ENCODE measurements at places on chromosomes 13 and 19.

- DNase-seq = peak; percentile 55
Observed at GRCh38 chr19:49097453-49098288, 12.4 kb downstream of the SNRNP70 start.

- no peak for DNase-seq
Observed at GRCh38 chr13:24038841-24039330, 121.6 kb upstream of the SPATA13 start.

GRCh38 chr13:77298426-77298825 lies 28.5 kb downstream of the MYCBP2 start:
- no peak for DNase-seq

GRCh38 chr13:50511877-50512341 lies 331.6 kb downstream of the DLEU7 start:
- no peak for DNase-seq

- no peak for DNase-seq
Observed at GRCh38 chr19:32864318-32865007, 5.1 kb downstream of the SLC7A9 start.

GRCh38 chr13:39559847-39560246 lies 43.1 kb downstream of the LHFPL6 start:
- no peak for DNase-seq

DNA sequence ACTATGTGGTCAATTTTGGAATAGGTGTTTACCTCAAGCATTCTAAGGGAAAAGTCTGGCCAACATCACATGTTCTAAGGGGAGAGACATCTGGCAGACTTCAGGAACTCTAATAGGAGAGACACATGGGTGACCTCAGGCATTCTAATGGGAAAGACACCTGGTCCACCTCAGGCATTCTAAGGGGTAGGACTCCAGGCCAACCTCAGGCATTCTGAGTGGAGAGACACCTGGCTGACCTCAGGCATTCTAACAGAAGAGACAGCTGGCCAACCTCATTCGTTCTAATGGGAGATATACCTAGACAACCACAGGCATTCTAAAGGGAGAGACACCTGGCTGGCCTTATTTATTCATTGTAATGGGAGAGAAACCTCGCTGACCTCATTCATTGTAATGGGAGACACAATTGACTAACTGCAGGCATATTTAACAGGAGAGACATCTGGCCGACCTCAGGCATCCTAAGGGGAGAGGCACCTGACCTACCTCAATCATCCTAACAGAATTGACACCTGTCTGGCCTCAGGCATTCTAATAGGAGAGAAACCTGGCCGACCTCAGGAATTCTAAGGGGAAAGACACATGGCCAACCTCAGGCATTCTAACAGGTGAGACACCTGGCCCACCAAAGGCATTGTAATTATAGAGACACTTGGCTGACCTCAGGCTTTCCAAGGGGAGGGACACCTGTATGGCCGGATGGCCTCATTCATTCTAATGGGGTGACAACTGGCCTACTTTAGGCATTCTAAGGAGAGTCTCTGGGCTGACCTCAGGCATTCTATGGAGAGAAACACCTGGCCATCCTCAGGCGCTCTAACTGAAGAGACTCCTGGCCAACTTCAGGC lies 1346.8 kb downstream of the UQCRFS1 start:
- no peak for DNase-seq

GRCh38 chr13:114257014-114257413 lies 22.3 kb downstream of the CDC16 start:
- DNase-seq = no peak

DNA sequence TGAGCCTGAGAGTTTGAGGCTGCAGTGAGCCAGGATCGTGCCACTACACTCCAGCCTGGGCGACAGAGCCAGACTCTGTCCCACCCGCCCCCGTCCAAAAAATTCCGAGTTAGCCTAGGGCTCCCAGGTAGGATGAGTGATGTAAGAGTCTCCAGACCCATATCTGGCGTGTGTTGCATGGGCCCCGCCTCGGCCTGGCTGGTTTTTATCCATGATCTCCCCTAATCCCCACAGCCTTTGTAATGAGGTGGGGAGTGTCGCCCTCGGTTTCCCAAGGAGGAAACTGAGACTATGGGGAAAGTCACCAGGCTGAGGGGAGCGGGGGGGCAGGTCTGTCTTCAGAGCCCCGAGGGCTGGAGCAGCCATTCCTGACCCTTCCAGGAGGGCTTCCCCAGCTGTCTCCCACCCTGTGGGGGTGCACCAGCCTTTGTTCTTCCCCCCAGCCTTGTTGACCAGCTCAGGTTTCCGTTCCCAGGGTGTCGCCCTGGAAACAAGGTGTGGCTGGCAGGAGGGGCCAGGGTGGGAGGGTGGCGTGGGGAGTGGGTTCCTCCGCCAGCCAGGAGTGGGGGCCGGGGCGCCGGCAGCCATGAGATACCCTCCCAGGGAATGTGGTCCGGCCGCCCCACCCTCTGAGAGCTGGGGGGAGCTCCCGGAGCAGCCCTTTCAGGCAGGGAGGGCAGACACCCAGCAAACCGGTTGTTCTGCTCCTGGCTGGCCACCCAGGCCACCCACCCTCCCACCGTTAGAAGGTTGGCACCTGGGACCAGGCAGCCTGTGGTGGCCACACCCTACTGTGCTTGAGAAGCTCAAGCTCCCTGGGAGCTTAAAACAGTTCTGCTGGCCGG lies 11.5 kb downstream of the MYH14 start:
- DNase-seq = no peak

DNA sequence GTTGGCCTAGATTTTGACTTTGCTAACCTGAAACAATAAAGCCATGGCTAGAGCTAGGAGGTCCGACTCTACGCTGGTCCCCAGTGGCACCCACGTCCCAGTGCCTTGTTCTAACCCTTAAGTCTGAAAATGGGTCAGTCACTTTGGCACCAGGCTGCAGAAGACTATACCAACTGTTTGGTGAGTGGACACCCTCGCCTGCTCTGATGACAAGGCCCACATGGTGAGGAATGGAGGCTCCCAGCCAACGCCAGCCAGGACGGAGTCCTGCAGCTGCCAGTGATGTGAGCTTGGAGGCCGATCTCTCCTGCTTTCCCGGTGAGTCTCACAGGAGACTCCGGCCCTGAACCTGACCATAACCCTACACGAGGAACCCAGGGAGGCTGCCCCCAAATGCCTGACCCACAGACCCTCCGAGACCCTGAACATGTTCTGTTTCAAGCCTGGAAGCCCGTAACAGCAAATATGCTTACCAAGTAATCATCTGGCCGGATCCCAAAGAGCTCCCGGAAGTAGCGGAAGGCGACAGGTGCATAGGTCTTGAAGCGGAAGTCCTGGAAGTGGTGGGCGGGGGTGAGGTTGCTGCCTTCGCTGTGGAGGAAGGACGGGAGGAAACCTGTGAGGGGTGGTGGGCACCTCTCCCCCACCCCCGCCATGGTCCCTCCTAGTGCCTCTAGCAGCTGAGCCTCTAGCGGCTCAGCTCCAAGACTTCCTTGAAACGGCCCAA lies 34.1 kb upstream of the CACTIN start:
- no peak for DNase-seq

- DNase-seq = peak; percentile 32
Observed at GRCh38 chr19:28633319-28634018, 579.5 kb downstream of the UQCRFS1 start.

GRCh38 chr19:40191836-40192646 lies 815 bp downstream of the MAP3K10 start:
- DNase-seq = no peak

DNA sequence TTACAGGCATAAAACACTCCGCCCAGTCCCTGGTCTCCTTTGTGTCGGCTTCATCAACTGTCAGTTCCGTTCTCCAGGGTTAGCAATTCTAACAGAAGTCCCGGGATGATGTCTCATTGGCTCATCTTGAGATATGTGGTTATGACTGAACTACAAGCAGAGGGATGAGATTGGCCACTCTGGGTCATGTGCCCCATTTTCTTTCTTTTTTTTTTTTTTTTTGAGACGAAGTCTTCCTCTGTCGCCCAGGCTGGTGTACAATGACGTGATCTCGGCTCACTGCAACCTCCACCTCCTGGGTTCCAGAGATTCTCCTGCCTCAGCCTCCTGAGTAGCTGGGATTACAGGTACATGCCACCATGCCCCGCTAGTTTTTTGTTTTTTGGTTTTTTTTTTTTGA lies 95.4 kb upstream of the MRI1 start:
- no peak for DNase-seq

DNA sequence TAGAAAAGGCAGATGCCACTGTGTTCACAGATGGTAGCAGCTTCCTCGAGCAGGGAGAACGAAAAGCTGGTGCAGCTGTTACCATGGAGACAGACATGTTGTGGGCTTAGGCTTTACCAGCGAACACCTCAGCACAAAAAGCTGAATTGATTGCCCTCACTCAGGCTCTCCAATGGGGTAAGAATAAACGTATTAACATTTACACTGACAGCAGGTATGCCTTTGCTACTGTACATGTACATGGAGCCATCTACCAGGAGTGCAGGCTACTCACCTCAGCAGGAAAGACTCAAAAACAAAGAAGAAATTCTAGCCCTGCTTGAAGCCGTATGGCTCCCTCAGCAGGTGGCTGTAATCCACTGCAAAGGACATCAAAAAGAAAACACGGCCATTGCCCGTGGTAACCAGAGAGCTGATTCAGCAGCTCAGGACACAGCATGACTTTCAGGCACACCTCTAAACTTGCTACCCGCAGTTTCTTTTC lies 197.7 kb downstream of the ZNF737 start:
- DNase-seq = peak; percentile 54

- DNase-seq = no peak
Observed at GRCh38 chr19:48683349-48683748, 10.5 kb upstream of the NTN5 start.

DNA sequence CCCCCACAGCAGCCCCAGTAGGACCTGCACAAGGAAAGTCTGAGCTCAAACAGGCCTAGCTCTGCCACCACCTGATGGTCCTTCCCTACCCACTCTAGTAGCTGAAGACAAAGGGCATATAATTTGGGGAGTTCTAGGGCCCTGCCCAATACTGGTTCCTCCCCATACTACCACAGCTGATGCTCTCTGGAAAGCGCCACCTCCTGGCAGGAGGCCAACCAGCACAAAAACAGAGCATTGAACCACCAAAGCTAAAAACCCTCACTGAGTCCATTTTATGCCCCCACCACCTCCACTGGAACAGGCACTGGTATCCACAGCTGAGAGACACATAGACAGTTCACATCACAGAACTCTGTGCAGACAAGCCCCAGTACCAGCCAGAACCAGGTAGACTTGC lies 1276.8 kb downstream of the OLFM4 start:
- no peak for DNase-seq

- DNase-seq = no peak
Observed at GRCh38 chr13:36344886-36345437, 1.2 kb downstream of the SPART start.

- DNase-seq = no peak
Observed at GRCh38 chr13:74406420-74406819, 272.2 kb upstream of the KLF12 start.

DNA sequence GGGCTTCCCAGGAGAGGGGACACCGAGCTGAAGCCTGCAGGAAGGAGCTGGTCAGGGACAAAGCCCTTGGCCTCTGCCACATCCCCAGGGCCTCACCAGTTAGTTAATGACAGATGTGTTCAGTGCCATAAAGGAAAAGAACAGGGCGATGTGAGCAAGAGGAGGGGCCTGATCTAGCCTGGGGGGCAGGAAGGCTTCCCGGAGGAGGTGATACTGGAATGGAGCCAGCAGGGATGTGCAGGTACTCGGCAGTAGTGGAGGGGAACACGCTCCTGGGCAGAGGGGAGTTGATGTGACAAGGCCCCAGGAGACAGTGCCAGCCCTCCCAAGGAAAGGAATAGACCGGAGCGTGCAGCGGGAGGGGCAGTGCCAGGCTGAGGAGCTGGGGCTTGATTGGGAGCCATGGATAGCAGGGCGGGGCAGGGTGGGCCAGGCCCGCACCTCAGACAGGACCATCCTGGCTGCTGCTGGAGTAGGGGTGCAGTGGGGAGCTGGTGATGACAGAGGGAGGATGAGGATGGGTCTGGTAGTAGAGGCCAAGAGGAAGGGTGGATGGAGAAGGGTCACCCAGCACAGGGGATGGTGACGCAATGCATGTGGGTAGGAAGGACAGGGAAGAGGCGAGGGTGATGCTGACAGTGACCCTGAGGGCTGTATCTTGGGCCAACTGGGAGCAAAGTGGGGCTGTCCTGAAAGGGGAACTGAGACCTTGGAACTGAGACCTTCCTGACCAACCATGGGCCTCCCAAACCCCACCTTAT lies 4.1 kb downstream of the C19orf33 start:
- DNase-seq = no peak

GRCh38 chr13:87779426-87779825 lies 108.3 kb downstream of the SLITRK5 start:
- DNase-seq = no peak

- no peak for DNase-seq
Observed at GRCh38 chr13:28494778-28495537, at the start of gene FLT1. FLT1 (minus strand) TSS chr13:28495128; CDS start chr13:28494843, 285 bp downstream.

GRCh38 chr13:81874681-81875661 lies 1534.0 kb upstream of the SPRY2 start:
- no peak for DNase-seq

DNA sequence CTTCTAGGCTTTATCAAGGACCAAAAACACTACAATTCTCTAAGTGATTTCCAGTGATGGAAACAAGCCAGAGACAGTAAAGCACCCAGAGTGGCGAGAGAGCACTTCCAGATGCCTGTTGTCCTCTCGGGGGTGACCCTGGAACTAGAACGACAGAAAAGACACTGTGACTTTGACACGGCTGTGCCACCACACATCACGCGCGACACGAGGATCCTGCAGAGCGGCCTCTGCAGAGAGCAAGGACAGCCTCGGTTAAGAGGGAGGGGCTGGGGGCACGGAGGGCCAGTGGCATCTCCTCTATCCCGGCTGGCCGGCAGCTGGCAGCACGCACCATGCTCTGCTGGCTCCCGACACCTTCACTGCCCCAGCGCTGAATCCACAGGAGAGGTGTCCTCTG lies 42.3 kb downstream of the SUGP2 start:
- no peak for DNase-seq

DNA sequence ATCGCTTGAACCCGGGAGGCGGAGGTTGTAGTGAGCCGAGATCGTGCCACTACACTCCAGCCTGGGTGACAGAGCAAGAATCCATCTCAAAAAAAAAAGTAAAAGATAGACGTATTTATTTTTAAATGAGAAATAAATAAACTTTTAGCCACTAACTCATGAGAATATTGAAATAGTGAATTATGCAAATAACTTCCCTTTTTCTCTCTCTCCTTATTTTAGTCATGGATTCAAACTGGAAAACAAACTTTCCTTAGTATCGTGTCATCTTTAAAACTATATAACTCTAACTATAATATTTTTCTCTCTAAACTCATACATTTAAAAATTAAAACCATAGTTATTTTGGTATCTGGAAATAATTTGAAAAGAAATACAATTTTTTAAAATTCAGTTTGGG lies 96.1 kb downstream of the FRY start:
- no peak for DNase-seq

DNA sequence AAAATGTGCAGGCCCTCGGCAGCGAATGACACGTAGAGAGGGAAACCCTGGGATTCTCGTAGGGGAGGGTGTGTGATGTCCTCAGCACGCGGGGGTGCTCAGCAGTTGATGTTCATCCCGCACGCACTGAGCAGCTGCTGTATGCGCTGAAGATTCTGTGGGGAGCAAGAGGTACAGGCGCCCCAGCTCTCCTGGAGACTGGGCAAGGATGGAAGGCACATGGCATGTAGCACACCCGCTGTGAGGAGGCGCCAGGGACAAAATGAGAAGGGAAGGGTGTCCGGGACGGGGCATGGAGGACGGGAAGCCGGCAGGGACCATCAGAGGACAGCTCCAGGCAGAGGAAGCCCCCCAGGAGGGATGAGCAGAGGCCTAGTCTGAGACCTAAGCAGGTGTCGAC lies 15.4 kb downstream of the ATP11A start:
- DNase-seq = no peak
